ENCODE measurements at places on chromosomes 7 and 10.

- no peak for DNase-seq
Measured at GRCh38 chr7:5462216-5462615, 38.6 kb upstream of the TNRC18 start.

DNA sequence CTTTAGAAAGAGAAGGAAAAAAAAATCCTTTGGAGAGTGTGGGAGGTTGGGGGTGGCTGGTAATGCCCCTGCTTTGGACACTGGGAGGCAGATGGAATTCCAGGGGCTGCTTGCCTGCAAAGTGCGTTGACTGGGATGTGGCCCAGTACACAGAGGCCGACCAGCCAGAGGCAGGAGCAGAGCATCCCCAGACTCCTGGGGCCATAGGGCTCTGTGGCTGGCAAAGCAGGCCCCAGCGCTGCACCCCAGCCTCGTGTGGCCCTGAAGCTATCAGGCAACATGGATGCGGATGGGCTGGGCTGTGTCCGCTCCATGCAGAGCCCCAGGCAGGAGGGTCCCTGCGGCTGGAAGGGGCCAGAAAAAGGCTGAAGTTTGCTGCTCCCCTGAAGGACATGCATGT lies 361.6 kb upstream of the FZD8 start:
- DNase-seq: no peak

- DNase-seq: no peak
Measured at GRCh38 chr7:109713366-109713765, 1143.7 kb downstream of the DNAJB9 start.

GRCh38 chr10:52951824-52952223 lies 179.2 kb upstream of the MBL2 start:
- no peak for DNase-seq

DNA sequence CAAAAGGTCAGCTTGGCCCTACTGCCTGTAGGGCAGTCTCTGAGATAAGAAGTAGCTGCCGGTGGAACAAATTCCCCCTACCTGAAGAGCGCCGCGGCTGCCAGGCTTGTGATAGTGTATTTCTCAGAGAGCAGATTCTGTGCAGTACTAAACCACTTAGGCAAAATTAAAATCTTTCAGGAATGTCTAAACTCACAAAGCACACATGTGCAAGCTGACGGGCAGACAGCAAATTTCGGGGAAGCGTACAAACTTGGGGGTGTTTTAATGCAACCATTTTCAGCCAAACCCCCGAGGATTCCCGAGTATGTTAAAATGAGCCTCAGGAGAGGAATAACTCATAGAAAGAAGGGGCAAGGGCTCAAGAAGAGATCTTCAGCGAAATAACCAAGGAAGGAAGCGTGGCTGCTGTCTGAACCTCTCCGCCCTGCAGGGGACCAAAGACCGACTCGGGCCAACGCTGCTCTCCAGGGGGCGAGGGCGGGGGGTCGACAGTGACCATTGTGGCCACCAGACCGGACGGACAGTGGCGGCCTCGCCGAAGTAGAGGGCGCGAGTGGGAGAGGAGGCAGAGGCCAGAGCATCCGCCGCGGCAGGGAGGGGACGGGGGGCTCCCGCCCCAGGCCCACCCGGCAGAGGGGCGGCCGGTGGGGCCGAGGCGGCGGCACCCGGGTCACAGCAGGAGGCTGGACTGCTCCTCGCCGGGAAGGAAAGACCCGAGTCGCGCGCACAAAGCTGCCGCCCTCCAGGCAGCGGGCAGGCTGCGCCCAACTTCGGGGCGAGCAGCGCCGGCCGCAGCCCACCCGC lies 819 bp downstream of the HYCC1 start:
- peak; percentile 10 for DNase-seq
